ENCODE measurements at places on chromosomes 6 and 20.

DNA sequence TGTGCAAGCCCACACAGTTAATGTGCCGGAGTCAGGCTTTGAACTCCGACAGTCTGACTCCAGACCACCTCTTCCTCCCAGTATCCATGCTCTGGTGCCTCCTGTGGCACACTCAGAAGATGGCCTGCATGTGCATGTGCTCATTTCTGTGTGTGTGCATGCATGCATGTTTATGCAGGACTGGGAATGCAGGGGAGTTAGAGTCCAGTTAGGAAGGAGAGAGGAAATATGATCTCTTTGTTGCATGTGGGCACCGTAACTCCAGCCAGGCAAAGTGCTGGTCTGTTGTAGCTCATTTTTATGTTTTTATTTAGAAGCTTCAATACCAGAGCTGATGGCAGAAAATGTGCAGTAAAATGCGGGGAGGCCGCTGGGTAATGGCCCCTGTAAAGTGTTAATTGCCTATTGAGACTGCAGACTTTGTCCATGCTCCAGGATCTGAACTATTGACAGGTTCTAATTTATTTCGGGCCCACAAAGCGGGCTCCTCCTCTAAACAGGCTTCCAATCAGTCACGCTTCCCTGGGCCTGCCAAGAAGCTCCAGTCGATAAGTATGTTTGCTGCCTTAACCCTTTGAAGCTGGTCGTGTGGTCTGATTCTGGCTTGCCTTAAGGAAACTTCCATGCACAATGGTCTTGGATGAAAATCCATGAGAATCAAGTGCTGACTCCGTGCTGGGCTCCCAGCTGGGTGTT, 248.3 kb downstream of the DHX35 start:
- DNase-seq, result no peak

DNA sequence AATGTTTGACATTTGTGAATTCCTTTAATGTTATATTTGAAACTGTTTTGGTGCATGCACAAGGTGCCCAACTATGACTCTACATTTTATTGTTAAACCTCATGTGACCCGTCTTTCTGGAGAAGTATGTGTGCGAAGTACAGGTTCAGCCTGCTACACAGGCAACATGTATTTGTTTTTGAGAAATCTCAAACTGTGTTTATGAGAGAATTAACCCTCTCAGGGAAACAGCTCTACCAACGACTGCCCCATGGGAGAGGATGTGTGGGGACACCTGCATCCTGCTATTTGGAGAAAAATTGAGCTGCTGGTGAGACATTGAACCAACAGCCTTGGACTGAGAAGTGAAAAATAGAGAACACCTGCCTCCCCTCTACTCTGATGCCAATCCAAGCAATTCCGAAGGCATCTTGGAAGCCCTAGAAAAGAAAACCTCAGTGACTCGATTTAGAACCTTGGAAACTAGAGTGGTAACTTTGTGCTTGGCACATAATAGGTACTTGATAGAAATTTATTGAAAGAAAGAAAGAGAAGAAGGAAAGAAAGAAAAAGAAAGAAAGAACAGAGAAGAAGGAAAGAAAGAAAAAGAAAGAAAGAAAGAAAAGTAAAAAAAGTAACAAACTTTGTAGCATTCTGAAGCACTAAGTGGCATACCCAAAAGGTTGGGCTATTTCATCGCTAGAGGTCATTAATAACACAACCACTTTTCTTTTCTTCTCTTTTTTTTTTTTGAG, 2.9 kb upstream of the AKAP12 start:
- no peak for DNase-seq

DNA sequence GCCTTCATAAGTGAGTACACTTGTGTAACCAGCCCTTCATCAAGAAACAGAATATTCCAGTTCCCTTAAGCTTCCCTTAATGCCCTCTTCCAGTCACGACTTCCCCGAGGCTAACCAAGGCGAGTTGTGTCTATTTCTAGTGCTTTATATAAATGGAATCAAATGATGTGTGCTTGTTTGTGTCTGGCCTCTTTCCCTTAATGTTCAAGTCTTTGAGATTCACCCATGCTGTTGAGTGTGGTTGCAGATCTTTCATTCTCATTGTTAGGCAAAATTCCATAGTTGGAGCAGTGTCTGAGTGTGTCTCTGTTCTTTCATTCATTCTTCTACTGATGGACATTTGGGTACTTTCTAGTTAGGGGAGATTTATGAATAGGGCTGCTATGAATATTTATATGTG, 135.0 kb downstream of the CEBPB start:
- no peak for DNase-seq

DNA sequence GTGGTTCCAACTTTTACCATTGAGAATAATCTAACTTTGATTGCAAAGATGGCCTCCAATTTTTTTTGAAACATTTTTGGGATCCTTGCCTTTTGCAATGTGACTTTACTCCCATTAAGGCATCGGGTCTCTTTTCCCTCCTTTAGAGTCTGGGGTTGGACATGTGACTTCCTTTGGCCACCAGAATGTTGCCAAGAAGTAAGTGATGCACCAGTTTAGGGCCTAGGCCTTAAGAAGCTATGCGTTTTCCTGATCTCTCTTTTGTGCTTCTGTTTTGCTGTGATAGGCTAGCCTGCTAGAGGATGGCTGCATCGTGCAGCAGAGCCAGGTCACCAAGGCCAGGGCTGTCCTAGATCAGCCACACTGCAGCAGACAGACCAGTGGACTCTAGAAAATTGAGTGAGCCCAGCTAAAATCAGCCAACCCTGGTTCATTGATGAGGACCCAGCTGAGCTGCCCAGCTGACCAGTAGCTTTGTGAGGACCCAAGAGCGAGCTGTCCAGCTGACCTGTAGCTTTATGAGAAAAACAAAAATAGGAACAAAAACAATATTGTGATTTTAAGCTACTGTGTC, 594.0 kb upstream of the JAG1 start:
- DNase-seq, result no peak

GRCh38 chr6:149224399-149224798, 93.1 kb upstream of the TAB2 start:
- no peak for DNase-seq

DNA sequence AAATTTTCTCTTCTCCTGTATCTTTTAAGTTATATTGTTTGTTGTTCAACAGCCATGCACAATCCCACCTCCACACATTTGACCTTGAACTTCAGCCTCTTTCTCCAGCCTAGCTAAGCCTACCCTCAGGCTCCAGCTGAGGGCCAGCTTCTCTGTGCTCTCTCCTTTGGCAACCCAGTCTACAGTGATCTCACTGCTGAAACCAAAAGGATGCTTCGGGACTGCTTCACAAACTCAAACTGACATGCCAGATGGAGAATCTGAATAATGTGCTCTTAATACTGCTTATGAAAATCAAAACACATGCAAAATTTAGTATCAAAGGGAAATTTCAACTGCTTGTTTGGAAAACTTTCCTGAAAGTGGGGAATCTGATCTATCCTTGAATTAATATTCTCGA, 16.1 kb upstream of the RIN2 start:
- no peak for DNase-seq

DNA sequence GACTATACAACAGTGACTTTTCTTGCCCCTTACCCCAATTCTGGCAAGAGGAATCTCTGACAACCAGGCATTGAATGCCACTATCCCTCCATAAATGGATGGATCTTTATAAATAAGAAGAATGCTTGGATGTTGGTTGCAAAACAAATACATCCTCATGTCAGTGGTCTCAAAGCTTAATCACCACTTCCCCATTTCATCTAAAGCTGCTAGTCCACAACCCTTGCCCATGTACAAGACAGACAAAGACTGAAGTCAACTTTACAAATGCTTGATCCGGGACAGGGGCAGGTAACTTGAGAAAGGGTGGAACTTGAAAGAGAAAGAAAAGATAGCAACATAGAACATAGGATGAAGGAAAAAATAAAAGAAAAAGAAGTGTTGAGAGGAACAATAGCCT, 540.5 kb upstream of the NOX3 start:
- DNase-seq, result no peak

- DNase-seq, result no peak
Measured at GRCh38 chr20:23445596-23446217, 6.2 kb downstream of the CSTL1 start.

- no peak for DNase-seq
Measured at GRCh38 chr6:148973538-148974208, 226.8 kb downstream of the UST start.

DNA sequence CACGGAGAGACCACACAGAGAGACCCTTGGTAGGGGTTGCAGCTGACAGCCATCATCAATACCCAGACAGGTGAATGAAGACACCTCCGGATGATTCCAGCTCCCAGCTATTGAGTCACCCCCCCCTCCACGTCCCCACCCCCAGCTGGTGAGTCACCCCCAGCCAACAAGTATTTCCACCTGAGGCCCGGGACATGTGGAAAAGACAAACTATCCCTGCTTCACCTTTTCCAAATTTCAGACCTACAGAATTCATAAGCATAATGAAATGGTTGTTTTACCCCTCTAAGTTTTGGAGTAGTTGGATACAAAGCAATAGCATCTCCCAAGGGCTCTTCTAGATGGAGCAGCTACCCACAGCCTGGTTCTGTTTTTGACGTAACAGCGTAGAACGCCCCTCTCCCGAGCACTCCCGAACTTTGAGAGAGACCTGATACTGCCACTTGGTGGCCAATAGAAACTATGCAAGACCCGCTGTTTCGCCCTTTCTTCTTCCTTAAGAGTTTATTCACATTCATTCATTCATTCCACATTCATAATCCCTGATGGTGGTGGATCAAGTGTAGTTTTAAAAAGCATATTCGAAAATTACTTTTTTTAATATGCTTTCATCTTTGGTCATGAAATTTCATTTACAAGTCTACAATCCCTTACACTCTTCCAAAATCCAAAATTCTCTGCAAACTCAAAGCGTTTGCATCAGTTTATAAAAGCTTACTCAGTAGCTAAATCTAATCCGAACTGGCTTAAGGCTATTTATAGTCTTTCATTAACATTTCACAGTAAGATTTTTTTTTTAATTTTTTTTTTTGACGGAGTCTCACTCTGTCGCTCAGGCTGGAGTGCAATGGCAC, 15.1 kb upstream of the PPP1R16B start:
- DNase-seq, result no peak

GRCh38 chr20:38471987-38472512, 593 bp upstream of the RALGAPB start:
- no peak for DNase-seq

GRCh38 chr20:19253916-19254820, 41.7 kb downstream of the SLC24A3 start:
- DNase-seq, result no peak

GRCh38 chr6:6969761-6970223, 138.0 kb upstream of the RREB1 start:
- DNase-seq, result no peak

GRCh38 chr6:110042670-110043296, 64.7 kb downstream of the GPR6 start:
- no peak for DNase-seq

- no peak for DNase-seq
Measured at GRCh38 chr6:19905584-19905983, 68.4 kb downstream of the ID4 start.

GRCh38 chr20:44382641-44383040, 27.1 kb downstream of the HNF4A start:
- no peak for DNase-seq

GRCh38 chr6:149169761-149170511, 147.6 kb upstream of the TAB2 start:
- no peak for DNase-seq

- DNase-seq, result no peak
Measured at GRCh38 chr6:157158897-157159296, 164.4 kb downstream of the TMEM242 start.

DNA sequence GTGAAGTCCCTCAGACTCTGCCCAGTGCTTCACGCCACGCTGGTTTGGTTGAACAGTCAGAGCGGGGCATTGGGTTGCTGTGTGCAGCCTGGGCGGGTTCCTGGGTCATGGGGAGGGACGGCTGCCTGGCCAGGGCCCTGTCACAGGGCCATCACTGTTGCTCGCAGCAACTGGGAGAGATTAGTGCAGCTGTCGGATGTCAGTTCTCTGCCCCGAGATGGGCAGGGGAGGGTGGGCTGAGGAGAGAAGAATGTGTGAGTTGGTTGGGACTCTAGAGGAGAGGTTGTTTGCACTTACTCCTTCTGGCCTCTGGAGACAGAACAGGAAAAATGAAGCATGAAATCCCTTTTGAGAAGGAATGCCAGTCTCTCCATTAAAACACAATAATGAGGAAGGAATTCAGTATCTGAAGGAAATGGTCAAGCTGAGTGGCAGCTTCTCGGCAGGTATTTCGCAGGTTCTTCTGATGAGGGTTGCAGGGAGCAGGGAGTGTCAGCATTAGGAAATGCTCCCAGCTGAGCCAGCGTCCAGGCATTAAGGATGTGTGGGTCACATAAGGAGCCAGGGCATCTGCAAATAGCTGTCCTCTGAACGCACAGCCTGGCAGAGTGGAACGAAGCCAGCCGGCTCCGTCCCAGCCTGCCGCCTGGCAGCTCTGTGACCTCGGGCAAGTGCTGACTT, 95.9 kb downstream of the SSR1 start:
- DNase-seq, result peak; percentile 91

GRCh38 chr6:20237677-20238460, 25.6 kb upstream of the MBOAT1 start:
- no peak for DNase-seq

GRCh38 chr6:42340511-42340910, 111.2 kb downstream of the TRERF1 start:
- DNase-seq, result no peak

DNA sequence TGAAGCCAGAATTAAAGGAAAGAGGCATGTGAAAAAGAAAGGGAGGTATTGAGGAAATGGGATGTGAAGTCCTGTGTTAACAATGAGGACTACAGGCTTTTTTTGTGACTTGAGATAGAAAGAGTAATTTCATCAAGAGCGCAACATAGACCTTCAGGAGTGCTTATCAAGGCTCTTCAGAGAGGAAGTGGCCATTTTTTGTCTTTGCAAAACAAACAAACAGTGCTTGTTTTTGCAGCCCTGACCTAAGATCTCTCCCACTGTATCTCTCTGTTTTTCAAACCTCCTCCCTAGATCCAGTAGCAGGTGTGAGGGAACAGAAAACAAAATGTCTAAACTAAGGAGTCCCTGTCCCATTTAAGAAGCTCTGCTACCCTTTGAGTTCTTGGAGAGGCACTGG, 710.3 kb upstream of the MARCKS start:
- DNase-seq, result no peak

DNA sequence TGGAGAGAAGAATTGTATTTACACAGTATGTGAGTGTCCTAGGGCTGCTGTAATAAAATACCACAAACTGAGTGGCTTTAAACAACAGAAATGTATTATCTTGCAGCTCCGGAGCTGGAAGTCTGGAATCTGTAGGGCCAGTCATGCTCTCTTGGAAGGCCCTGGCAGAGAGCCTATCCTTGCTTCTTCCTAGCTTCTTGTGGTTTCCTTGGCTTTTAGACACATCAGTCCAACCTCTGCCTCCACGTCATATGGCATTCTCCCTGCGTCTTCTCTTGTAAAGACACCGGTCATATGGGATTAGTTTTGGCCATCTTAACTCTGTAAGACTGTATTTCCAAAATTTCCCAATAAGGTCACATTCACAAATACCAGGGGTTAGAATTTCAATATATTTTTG, 10.8 kb downstream of the FNDC1 start:
- no peak for DNase-seq

Data from gastrocnemius medialis (tissue), 4 donors.